ENCODE measurements at places on chromosomes 3 and 15.

DNA sequence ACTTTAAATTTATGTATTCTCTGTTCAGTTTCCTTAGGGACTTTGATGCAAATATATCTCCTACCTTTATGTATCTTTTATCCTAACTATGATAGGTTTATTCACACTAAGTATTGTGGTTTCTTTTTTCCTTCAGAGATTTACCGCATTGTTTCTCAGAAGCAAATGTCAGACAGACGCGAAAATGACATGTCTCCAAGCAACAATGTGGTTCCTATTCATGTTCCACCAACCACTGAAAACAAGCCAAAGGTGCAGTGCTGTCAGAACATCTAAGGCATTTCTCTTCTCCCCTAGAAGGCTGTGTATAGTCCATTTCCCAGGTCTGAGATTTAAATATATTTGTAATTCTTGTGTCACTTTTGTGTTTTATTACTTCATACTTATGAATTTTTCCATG lies 18.3 kb downstream of the RAB11A start:
- no peak for DNase-seq

DNA sequence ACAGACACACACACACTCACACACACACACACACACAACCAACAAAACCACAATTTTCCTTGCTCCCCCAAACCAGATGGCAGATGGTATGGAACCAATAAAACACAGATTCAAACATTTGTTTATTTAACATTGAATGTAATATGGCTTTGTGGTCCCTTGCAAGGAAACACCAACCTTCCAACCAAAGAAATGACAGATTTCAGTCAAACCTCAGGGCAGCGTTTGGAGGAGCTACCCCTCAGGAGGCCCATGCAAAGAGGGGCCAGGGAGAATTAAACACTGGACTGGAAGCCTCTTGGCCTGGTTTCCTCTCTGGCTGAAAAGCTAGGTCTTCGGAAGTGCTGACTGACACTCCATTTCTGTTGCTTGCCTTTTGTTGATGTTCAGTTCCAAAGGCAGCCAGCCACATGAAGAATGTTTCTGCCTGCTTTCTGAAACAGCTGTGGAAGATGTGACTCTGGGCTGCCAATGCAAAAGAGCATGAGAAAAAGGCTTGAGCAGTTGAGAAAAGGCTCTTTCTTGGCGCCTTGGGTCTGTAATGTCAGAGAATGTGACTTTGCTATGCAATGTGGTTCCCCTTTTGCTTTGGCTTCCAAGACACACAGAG lies 296.1 kb downstream of the RPLP1 start:
- DNase-seq = no peak

DNA sequence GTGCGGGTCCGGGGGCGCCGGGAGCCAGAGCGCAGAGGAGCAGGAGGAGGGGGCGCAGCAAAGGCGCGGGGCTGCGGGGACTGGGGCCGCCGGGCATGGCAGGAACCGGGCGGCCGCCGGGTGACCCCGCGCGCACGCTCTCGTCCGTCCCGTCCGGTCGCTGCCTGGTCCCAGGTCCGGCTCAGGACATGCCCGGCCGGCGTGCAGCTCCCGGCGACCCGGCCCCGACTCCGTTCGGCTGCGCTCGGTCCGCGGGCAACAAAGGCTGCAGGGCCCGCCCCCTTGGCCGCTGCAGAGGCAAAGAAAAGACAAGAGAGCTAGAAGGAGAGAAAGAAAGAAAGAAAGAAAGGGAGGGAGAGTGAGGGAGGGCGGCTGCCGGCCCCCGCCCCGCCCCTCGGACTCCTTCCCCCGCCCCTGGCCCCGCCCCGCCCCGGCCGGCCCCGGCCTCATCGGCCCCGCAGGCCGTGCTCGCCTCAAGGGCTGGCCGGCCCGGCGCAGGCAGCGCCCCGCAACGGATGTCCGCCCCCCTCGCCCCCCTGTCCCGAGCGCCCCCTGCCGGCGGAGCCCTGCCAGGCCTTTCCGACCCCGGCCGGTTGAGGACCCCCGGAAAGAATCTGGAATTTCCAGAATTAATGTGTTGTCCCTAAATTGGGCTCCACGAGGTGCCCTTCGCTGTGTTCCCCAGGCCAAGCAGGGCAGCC lies at the start of gene ADAMTS7:
Gene ADAMTS7 (minus strand): TSS at position 341 of the 701 bp plus-strand sequence. CDS start 244 bp downstream, at position 97.
- no peak for DNase-seq

GRCh38 chr3:176293276-176293675 lies 904.0 kb downstream of the TBL1XR1 start:
- DNase-seq = no peak

DNA sequence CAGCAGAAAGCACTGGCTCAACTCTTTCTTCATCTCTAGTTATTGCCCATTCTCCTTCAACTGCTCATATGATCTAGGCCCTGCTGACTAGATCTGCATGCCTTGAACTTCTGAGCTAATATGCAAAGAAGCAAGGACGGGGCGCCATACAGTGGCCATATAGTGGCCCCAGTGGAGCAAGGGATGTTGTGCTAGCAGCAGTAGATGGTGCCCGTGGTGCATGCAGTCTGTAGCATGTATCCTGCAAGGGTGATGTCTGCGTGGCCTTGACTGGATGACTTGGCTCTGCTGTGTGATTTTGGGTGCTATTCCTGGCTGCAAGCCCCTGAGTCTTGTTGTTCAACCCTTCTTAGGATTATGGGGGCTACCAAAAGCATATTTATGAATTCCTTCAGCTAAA lies 12.2 kb upstream of the NMD3 start:
- no peak for DNase-seq

DNA sequence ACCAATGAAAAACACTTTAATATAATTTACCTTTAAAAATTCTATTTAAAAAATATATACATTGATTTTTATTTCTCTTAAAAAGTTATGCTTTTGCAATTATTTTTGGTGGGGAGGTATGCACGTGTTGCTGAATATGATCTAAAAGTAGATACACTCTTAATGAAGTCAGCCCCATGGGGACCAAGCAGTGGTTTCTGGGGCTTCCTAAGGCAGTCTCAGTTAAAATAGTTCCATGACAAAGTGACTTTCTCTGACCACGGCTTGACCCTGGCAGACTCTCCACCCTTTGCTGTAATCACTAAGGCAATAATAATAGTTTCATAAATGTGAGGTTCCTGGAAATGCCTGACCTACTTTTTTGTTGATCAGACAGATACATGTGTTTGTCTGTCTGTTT lies 50.4 kb downstream of the CCR4 start:
- DNase-seq = no peak

GRCh38 chr3:187709155-187709554 lies 6.8 kb upstream of the RTP2 start:
- no peak for DNase-seq

DNA sequence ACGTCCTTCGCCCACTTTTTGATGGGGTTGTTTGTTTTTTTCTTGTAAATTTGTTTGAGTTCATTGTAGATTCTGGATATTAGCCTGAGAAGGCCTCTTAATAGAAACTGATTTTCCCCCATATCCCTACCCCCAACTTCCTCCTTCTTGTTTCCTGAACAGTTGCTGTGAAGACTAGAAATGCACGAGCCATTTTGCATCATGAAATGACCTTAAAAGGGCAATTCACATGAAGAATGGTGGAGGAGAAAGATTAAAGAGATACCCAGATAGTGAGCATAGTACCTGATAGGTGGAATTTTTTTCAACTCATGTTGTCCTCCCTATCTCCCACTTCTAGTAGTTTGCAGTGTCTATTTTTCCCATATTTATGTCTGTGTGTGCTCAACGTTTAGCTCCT lies 55.2 kb upstream of the KCNH8 start:
- DNase-seq = no peak

DNA sequence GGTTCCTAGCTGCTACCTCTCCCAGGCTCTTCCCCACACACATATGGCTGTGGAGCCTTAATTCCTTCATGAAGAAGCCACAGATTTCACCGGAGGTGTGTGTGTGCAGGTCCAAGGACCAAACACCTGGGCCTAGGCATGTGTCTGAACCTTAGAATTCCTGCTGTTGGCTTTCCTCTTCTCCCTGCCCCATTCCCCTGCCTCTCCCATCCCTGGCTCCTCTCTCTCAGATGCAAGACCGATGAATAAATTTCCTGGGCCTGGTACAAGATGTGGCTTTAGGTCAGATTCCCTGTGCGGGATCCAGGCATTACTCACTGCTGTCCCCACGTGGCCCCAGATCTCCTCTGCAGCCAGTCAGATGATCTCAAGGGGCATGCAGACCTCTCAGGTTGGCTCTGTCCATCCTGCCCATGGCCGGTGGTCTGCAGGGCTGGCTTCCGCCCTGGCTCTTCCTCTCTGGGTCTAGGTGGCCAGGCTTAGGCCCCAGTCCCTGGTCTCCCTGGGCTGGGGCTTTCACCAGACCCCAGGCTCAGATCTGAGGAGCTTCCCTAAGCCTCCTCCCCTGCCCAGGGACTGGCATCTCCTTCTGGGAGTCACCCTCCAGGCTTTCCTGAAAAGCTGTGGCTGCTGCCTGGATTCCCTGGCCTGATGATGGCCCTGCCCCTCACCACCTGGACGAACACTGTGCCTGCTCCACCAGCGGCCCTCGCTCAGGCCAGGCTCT lies 20.5 kb downstream of the CCR9 start:
- no peak for DNase-seq

DNA sequence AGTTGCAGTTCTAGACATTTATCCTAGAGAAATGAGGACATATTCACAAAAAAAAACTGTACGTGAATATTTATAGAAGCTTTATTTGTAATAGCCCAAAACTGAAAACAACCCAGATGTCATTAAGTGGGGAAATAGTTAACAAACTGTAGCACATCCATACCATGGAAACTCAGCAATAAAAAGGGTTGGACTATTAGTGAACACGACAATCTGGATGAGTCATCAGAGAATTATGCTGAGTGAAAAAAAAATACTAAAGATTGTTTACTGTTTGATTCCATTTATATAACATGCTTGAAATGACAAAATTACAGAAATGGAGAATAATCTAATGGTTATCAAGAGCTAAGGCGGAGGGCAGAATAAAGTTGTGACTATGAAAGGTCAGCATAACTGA lies 59.5 kb downstream of the CPA3 start:
- DNase-seq = no peak

DNA sequence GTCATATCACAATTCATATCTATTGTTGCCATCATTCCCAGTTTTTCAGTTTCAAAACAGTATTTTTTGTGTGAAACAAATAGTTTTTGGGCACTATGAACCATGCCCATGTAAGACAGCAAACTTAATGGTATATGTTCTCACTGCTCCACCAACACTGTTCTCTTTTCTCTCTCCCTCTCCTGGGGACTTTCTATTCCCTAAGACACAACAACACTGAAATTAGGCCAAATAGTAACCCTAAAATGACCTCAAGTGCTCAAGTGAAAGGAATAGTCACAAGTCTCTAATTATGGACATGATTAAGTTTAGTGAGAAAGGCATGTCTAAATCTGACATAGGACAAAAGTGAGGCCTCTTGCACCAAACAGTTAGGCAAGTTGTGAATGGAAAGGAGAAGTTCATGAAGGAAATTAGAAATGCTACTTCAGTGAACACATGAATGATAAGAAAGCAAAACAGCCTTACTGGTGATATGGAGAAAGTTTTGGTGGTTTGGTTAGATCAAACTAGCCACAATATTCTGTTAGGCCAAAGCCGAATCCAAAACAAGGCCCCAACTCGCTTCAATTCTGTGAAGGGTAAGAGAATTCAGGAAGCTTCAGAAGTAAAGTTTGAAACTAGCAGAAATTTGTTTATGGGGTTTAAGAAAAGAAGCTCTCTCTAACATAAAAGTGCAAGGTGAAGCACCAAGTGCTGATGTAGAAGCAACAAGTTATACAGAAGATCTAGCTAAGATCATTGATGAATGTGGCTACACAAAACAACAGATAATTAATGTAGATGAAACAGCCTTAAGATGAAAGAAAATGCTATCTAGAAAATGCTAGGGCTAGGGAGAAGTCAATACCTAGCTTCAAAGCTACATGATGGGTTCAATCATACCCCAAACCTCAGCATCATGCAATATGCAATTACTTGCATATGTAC lies 104.2 kb downstream of the CBLB start:
- no peak for DNase-seq

DNA sequence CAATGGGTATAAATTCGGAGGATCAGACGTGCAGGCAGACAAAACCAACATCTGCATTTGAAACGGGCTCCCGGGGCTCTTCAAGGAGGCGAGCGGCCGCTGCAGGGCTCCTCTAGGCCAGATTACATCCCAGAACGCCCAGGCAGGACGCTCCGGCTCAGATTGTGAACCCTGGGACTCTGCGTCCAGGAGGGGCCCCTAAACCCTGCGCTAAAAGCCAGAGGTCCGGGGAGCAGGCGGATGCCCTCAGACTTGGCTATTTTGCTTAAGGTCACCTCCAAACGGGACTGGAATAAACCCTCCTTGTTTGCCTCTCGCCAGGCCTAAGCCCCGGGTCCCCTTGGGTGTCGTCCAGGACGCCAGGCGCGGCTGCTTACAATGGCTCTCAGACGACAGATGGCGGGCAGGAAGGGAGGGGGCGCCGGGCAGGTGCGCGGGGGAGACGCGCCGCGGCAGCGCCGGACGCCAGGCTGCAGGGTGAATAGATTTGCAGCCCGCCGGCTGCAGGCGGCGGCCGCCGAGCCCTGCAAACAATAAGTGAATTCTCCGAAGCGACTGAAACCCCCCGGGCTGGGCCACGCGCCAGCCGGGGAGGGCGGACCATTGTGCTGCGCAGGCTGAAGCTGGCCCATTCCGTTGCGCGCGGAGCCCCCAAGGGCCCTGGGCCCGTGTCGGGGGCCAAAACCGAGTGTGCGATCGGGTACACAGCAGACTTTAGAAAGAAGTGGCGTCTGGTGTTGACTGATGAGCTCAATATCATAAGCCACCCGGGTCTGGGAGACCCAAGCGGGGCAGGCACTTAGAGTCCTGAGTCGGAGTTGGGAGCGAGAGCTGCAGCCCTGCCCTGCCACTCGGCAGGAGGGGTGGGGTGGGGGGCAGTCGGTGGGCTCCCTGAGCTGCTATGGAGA lies 32.3 kb upstream of the AMOTL2 start:
- DNase-seq = no peak

DNA sequence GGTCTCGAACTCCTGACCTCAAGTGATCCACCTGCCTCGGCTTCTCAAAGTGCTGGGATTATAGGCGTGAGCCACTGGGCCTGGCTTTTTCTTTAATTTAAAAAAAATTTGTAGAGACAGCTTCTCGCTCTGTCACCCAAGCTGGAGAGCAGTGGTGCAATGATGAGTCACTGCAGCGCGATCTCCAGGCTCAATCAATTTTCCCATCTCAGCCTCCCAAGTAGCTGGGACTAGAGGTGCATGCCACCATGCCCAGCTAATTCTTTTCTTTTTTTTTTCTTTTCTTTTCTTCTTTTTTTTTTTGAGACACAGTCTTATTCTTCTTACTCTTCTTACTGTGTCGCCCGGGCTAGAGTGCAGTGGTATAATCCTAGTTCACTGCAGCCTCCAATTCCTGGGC lies 19.8 kb downstream of the TUBGCP4 start:
- no peak for DNase-seq
